Astrocyte of the cerebellum (primary cell): ENCODE measurements at places on chromosomes 16 and 17.

GRCh38 chr16:83581082-83581481, 226.7 kb upstream of the HSBP1 start:
- DNase-seq = no peak

- DNase-seq = no peak
Measured at GRCh38 chr17:34680151-34680550, 100.8 kb downstream of the TMEM132E start.

DNA sequence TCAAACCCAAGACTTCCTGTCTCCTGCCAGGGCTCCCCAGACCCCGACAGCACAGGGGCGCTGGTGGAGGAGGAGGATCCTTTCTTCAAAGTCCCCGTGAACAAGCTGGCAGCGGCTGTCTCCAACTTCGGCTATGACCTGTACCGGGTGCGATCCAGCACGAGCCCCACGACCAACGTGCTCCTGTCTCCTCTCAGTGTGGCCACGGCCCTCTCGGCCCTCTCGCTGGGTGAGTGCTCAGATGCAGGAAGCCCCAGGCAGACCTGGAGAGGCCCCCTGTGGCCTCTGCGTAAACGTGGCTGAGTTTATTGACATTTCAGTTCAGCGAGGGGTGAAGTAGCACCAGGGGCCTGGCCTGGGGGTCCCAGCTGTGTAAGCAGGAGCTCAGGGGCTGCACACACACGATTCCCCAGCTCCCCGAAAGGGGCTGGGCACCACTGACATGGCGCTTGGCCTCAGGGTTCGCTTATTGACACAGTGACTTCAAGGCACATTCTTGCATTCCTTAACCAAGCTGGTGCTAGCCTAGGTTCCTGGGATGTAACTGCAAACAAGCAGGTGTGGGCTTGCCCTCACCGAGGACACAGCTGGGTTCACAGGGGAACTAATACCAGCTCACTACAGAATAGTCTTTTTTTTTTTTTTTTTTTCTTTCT, 8.1 kb downstream of the SERPINF1 start:
- no peak for DNase-seq

DNA sequence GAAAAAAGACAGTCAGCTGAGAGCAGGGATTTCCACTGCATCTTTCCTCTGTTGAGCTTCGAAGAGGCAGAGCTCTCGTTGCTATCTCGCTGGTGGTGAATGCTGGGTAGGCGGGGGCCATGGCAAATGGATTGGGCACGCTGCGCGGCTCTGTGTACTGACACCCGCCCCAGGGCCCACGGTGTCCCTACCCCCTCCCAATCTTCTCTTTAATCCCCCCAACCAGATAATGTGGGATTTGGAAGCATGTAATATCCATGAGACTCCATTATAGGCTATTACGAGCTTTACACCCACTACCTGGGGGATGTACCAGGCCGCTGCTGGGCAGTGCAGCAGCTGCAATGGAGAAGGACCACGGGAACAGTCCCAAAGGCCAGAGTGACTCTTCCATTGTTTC, 8.3 kb downstream of the PIPOX start:
- DNase-seq = no peak

DNA sequence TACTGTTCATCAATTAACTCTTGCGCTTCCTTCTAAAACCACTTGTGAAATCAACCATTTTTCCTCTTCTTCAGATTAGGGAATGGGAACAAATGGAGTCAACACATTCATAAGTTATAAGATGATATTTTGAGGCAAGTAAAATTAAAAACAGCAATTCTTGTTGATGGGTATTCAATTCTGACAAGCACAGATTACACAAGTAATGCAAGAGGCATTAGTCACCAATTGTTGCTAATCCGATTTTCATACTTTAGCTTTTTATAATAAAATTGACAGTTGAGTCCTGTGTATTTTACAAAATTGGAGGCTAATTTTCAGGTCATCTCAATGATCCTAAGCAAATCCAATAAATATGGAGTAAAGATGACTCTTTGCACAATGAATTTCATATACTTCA, 918.4 kb upstream of the SOX9 start:
- no peak for DNase-seq

GRCh38 chr16:6032438-6032837, 934.8 kb upstream of the EEF2KMT start:
- no peak for DNase-seq

GRCh38 chr16:84397090-84397489, 28.8 kb downstream of the ATP2C2 start:
- no peak for DNase-seq

DNA sequence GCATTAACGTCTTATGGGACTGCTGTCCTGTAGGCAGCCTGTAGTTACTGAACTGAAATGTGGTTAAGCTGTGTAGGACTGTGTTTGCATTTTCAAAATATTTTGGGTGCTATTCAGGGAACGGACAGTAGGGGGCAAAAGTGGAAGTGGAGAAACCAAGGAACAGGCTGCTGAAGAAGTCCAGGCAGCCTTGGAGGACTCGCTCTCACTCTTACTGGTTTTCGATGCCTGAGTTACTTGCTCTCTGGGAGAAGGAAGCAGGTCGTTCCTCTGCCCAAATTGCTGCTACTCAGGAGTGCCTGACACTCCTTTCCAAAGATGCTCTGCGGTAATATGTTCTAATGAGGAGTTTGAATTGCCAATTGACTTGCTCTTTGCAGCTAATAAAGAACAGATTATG, 64.5 kb upstream of the RBFOX1 start:
- no peak for DNase-seq

DNA sequence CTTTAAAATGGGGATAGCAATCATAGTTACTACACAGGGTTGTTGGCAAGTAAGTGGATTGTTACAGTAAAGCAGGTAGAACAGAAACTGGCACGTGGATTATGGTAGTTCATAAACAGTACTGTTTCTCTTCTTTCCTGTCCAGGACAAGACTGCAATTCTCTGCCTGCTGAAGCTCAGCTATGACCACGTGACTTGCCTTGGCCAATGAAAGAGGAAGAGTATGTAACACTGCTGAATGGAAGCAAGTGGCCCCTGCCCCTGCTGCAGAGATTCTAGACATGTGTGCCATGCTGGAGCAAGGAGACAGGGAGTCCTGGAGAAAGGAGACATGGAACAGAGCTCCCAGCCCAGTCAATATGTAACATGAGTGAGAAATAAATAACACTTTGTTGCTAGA, 66.6 kb upstream of the TOX3 start:
- DNase-seq = no peak

- no peak for DNase-seq
Measured at GRCh38 chr17:13158494-13159240, 140.8 kb upstream of the ELAC2 start.
